ENCODE measurements at places on chromosomes 5 and 9.

- DNase-seq: no peak
Observed at GRCh38 chr9:110952540-110952859, 85.8 kb downstream of the LPAR1 start.

DNA sequence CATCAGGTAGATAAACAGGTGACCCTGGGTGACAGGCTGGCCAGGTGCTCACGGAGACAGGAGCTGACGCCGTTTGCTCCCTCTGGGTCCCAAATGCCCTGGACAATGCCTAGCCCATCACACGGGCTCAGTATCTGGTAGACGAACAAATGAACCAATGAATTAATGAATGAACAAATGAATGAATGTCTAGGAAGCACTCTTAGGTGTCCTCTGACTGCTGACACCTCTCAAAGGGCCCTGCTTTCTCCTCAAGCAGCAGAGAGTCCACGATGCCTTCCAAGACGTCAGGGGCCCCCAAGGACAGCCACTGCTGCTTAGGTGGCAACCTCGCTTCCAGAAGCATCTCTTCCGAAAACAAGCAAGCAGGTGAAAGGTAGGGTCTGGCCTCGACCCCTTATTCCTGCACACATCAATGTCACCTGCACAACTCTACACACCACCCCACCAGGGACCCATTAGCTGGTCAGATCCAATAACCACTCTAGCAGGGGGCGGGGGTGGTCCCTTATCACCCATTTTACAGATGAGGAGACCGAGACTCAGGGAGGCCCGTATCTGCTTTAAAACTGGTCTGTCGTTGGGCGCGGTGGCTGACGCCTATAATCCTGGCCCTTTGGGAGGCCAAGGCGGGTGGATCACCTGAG, 45.2 kb downstream of the VAV2 start:
- no peak for DNase-seq

- DNase-seq: no peak
Observed at GRCh38 chr5:42301349-42301748, 121.9 kb upstream of the GHR start.

GRCh38 chr5:57550132-57550531, 67.5 kb upstream of the ACTBL2 start:
- no peak for DNase-seq

DNA sequence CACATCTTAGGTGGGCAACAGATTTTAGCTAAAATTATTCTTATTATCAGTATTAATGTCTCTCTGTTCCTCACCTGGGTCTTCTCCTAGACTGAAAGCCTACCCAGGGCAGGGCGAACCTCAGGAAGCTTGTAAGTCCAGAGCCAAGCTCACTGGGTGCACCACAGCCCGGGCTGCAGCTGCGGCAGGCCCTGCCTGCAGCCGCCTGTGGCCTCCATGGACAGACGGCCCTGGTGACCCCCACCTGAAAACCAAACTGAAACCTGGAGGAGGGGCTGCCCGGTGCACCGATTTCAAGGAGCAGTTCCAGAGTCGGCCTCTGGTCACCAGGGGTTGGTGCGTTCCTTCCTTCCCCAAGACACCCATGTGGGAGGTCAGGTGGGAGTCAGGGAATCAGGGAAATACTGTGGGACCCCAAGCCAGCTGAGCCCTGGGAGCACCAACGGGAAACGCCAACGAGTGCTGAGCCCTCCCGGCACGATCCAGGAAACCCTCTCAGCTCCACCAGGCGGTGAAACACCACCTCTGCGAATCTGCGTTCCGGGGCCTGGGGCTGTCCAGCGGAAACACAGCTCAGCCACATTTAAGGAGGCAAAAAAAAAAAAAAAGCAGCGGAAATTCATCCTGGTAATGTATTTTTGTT, 68.6 kb upstream of the PPP1R26 start:
- no peak for DNase-seq

GRCh38 chr9:97535771-97536170, 34.3 kb downstream of the TMOD1 start:
- no peak for DNase-seq

GRCh38 chr9:9498128-9498527, 1114.7 kb downstream of the PTPRD start:
- no peak for DNase-seq

DNA sequence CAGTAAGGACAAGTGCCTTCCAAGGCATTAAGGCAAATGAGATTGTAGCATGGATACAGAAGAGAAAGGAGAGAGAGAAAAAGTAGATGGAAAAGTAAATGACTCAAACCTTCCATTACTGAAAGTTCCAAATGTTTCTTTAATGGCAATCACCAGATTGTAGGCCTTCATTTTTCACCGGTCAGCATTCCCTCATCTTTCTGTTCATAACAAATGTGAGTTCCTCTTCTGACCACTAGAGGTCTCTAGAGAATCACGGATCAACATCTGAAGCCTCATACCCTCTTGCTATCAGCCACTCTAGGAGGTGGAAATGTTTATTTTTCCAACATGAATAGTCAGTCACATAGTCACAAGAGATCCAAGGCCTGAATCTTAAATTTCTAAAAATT, 73.6 kb upstream of the RPS23 start:
- no peak for DNase-seq

DNA sequence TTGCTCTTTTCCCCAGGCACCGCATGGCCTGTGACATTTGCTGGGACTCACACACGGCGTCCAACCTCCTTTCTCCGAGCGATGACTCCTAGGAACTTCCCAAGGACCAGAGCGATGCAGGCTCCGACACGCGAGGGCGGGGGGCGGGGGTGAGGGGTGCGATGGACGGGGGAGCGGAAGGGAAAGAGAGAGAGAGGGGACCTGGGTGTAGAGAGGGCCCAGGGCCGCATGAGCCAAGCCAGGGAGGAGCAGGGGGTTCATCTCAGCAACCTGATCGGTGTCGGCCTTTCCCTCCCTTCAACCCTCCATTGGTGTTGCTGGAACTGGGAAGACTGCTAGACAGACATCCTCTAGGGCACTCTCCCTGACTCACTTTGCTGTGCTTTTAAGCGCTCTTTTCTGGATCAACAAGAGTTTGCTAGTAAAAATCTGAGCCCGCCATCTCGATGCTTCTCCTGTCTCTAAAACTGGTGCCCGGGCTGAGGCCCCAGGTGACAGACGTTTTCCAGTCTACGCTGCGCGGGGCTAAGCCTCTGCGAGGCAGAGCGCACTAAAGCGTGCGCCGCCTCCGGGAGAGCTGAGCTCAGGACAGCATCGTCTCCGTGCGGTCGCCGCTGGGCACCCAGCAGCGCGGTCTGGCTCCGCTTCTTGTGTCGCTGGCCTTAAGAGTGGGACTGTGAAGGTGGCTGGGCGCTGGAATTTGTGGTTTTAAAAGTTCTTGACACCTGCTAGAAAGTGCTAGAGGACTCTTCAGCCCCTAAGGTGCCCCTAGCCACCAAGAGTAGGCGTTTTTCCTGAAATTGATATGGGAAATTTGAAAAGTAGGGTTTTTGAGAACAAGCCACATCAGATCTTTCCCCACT, 1.0 kb upstream of the TSLP start:
- DNase-seq: no peak

GRCh38 chr5:10702040-10702629, 58.9 kb downstream of the DAP start:
- no peak for DNase-seq

DNA sequence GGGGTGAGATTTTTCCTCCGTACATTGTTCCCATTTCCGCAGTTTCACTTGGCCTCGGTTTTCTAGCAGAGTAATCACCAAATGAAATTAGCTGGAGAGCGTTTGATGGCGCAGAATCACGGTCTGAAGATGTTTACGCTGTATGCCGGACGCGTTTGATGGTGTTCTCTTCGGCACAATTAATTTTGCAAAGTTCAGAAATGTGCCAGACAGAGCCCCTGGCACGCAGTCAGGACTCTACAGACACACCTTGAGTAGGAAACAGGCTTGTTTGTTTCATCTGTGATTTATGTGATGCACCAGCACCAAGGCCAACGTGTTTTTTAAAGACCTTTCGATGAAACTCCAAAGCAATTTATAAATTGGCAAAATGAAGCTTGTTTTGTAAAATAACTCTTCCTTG, 863 bp upstream of the LIFR start:
- DNase-seq: no peak

DNA sequence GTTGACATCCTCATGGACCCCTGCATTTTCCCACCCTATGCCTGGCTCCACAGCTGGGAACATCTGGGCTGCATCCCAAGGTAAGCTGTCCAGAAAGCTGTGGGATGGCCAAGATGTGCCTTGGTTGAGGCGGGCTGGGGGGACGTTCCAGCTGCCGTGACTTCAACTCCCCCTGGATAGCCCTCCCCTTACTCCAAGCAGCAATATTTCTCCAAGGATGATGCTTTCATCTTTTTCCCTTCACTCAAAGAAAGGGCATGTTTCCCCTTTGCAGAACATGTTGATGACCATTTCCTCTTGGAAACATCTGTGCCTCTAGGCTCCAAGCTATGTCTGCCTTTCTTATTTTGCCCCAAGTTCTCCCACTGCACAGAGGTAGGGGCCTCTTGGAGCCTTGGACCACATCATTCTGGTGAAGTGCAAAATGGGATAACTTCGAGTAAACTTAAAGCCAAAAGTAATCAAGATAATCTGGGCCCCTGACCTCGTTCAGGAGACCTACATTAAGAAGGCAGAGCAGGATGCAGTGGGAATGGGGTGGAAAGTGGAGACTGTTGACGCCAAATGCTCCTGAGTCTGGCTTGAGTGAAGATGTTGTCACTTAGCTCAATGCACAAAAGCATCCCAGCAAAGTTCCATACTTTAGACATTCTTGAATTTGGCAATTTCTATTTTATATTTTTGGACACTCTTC, 175.2 kb downstream of the GAS1 start:
- DNase-seq: no peak

DNA sequence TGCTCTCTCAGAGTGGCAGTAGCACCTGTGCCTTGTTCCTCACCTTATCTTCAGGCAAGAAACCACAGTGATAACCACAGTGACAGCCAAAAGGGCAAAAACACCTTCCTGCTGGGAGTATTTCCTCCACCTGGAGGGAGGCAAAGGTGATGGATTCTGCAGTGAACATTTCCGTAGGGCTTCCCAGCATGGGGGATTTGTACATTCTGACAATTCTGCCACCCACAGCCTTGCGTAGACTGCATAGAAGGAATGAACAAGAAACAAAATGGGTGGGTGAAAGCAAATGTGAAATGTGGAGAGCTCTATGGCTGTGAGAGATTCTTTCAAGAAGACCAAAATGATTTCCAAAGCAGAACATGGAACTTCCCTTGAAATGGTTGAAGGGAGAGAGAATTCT, 111.4 kb downstream of the ZNF462 start:
- DNase-seq: no peak

DNA sequence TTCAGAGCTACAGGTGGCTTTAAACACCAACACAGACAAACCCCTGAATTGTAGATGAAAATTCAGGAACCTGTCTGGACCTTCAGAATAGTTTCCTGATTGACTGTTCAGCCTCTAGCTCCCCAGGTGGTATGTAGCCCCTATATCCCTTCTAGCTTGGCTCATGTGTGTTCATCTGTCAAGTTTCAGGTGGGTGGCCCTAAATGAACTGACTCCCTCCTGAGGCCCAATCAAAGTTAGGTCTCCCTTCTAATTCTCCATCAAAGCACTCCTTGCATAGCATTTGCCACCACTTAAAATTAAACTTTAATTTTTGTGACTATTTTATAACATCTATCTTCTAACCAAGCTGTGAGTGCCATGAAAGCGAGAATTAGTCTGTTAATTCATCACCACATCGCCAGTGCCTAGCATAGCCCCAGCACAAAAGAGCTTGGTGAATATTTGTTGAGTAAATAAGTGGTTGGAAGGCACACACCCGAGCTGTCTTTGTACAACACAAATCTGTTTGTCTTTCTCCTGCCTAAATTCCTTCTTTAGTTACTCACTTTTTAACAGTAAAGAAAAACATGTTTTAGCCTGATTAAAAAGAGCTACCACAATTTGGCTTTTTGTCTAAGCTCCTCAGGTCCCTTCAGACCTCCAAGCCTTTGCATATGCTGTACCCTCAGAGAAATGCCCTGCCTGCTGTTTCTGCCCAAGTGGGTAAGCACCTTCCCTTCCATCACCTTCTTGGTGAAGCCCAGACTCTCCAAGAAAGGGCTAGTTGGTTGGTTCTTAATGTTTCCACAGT, 138.1 kb upstream of the HMHB1 start:
- DNase-seq: no peak

GRCh38 chr5:107607671-107608345, 62.9 kb downstream of the EFNA5 start:
- DNase-seq: no peak

GRCh38 chr9:12069366-12069765, 623.8 kb upstream of the TYRP1 start:
- DNase-seq: no peak

Measured in stimulated activated CD4-positive, alpha-beta T cell treated with anti-CD3 and anti-CD28 coated beads, Interleukin-1b, Interleukin-23, amount 100 ng/mL, for 1 hour (primary cell).